NCI-H1092 (cell line): ENCODE measurements at places on chromosomes 11 and 22.

DNA sequence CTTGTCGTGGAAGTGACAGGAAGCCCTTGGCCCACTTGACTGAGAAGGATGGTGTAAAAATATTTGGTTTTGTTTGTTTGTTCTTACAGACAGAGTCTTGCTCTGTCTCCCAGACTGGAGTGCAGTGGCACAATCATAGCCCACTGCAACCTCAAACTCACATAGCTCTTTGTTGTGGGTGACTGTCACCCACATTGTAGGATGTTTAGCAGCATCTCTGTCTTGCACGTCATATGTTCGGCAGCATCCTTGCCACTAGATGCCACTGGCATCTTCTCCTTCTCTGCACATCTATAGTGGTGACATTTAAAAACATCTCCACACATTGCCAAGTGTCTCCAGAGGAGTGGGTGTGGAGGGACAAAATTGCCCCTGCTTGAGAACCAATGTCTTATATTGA lies 56.8 kb downstream of the PRR5L start:
- no peak for DNase-seq

GRCh38 chr11:78085972-78086371 lies 6.3 kb upstream of the NDUFC2 start:
- no peak for DNase-seq

- no peak for DNase-seq
These were observed 74.1 kb upstream of the CEP126 start for GRCh38 chr11:101840704-101841103.

DNA sequence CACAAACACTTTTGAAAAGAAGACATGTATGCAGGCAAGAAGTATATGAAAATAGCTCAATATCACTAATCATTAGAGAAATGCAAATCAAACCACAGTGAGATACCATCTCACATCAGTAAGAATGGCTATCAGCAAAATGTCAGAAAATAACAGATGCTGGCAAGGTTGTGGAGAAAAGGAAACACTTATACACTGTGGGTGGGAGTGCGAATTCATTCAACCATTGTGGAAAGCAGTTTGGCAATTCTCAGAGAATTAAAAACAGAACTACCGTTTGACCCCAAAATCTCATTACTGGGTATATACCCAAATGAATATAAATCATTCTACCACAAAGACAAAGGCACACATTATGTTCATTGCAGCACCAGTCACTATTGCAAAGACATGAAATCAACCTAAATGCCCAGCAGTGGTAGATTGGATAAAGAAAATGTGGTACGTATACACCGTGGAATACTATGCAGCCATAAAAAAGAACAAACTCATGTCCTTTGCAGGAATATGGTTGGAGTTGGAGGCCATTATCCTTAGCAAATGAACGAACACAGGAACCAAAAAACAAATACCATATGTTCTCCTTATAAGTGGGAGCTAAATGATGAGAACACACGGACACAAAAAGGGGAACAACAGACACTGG lies 18.5 kb downstream of the MMP13 start:
- no peak for DNase-seq

DNA sequence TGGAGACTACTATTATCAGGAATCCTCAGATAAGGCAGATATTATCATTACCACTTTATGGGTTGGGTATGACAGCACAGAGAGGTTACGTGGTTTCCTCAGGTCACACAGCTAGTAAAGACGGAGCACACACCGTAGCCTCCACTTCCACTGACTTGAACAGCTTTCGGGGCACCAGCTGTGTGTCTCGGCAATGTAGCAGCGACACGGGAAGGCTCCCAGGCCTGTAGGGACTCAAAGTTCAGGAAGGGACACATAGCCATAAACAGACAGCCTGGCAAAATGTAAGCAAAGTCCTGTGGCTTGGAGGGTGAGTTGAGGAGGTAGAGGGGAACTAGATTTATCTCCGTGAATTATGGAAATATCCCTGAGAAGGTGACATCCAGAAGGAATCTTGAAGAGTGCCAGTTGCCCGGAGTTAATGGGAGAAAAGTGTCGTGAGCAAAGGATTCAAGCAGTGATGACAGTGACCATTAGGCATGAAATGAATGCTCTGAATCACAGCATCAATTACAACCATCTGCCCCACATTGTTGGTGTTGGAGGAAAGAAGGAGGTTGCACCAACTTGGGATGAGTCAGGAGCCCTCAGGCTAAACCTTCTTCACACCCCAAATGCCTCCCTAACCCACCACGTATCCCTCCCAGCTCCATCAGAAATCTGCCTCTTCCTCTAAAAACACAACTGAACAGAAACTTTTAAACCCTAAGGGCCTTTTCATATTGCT lies 106.7 kb upstream of the ASPHD2 start:
- DNase-seq, result no peak

GRCh38 chr11:70720281-70720680 lies 322.0 kb downstream of the CTTN start:
- no peak for DNase-seq

- no peak for DNase-seq
These were observed 3.1 kb upstream of the TMEM218 start for GRCh38 chr11:125114518-125114917.

DNA sequence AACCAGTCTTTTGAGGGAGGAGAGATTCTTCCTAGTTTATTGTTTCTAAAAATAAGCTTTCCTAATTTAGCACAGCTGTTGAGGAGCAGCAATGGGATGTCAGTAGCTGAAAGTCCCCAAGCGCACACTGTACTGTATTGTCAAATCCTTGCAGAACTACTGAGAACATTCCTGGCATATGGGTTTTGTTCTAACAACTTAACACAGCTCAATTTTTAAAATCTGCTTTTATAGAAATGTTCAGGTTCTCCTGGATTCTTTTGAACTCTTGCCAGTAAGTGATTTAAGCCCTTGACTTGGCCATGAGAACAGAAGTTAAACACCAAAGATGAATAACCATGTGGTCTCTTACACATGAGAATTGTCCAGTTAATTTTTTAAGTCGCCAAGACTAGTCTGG lies 218.6 kb downstream of the FAT3 start:
- DNase-seq, result no peak

- no peak for DNase-seq
These were observed 30.5 kb upstream of the PPARA start for GRCh38 chr22:46119729-46120419.

DNA sequence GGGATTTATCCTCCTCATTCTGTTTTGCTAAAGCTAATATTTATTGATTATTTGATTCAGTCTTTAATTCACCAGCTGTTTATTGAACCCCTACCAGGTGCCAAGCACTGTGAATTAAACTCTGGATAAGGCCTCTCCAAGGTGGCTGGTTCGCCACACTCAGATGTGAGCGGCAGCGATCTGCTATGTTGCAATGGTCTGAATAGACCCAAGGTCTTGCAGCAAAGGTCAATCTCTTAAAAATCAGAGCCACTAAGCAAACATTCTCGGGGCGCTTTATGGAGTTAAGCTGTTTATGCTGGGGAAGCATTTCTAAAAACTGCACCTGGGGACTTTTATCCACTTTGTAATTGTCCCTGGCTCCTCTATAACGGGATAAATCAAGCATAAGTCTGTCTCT lies 10.5 kb upstream of the TSPAN18 start:
- no peak for DNase-seq

GRCh38 chr11:3824714-3825472 lies 15.9 kb downstream of the RHOG start:
- DNase-seq, result no peak

- no peak for DNase-seq
These were observed 26.2 kb downstream of the OR2AG2 start for GRCh38 chr11:6745465-6746015.

GRCh38 chr11:73295241-73295995 lies 12.7 kb upstream of the ARHGEF17 start:
- peak; percentile 67 for DNase-seq

GRCh38 chr11:63564056-63564774 lies 1.0 kb upstream of the PLAAT2 start:
- DNase-seq, result no peak

GRCh38 chr11:112583261-112583893 lies 322.7 kb upstream of the PLET1 start:
- DNase-seq, result no peak

DNA sequence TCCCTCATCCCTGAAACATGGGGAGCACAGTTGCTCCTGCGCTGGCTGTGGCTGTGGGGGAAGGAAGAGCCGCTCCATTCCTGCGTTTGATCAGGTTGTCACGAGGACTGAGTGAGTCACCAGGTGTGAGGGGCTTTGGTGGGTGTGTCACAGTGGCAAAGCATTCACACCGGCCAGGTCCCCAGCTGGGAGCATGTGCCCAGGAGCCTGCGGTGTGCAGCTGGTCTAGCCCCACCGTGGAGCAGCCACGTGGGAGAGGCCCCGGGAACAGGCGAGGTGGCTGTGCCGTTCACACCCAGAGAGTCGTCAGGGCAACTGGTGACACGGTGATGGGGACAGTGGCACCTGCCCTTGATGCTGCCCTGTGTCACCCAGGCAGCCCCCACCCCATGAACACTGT lies 47.6 kb upstream of the PPARA start:
- no peak for DNase-seq

DNA sequence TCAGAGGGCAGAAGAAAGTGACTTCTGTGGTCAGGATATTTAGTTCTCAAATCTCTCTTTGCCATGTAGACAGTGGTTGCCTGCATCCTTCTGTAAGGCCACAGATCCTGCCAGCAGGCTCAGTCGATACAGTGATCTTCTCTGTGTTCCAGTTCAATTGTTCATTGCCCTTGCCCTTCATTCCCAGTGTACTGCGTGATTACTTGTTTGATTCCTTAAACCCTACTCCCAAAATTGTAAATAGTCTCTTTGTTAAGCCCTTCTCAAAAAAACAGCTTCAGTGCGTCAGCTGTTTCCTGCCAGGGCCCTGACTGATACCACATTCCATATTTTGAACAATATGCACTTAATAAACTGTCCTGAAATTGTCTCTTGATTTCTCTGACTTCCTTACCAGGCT lies 9.3 kb upstream of the TYR start:
- no peak for DNase-seq

DNA sequence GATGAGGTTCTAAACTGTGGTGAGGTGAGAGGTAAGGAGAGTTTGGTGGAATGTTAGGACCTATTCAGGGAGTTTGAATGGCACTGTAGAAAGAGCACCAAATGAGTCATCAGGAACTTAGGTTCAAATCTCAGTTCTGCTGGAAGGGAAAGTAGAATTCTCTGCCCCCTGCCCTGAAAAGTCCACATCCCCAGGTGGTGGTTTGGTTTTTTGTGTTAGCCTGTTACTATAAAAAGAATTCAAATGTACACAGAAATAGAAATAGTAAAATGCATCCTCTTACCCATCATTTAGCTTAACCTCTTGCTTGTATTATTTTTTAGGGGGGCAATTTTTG lies 20.2 kb downstream of the PPFIBP2 start:
- no peak for DNase-seq

DNA sequence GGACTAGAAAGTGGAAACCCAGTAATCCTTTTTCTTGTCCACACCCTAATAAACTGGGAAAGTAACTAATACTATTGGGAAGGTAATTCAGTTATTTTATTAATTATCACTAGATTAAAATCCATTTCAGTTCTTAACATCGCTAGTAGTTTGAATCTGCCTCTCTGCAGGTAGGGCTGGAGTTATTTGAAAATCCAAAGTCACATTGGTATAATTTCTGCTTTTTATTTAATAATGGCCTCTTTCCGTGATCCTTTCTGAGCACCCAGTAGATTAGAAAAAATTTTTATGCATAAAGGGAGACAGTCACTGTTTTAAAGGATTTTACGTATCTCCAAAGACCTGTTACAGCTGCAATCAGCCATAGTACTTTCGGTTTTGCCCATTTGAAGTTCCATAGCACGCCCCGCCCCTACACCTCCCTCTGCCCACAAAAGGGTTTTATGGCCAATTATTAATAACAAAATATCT lies 605 bp upstream of the COPB1 start:
- no peak for DNase-seq

- DNase-seq, result no peak
These were observed 485.0 kb upstream of the KIRREL3 start for GRCh38 chr11:127485541-127485940.

DNA sequence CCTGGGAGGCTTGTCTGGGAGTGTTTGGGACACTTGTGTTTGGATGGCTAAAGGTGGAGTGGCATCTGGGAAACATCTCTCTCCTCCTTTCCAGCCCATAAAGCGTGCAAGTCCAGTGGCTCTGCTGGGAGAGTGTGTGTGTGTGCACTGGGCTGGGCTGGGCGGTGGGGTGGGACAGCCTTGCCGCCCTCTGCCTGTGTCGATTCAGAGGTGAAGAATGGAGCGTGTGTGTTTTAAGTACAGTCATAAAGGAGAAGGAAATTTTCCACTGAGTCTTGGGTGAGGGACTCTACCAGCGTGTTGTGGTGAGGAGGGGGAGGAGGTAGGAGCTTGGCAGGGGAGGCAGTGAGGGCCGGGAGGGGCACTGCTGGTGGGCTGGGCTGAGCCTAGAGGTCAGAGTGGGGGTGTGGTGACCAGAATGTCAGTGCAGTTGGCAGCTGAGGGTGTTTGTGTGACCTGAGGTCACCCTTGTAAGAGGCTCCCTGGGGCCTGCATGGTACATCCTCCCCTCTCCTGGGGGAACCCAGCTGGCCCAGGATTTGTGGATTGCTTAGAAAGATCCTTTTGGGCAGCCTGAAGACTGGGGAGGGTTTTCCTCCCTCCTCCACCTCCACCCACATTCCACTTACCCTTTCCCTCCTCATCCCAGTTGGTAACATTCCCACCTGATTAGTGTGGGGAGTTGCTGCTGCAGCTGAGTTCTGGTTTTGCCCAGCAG lies 1.7 kb downstream of the TIMP3 start:
- DNase-seq, result no peak

DNA sequence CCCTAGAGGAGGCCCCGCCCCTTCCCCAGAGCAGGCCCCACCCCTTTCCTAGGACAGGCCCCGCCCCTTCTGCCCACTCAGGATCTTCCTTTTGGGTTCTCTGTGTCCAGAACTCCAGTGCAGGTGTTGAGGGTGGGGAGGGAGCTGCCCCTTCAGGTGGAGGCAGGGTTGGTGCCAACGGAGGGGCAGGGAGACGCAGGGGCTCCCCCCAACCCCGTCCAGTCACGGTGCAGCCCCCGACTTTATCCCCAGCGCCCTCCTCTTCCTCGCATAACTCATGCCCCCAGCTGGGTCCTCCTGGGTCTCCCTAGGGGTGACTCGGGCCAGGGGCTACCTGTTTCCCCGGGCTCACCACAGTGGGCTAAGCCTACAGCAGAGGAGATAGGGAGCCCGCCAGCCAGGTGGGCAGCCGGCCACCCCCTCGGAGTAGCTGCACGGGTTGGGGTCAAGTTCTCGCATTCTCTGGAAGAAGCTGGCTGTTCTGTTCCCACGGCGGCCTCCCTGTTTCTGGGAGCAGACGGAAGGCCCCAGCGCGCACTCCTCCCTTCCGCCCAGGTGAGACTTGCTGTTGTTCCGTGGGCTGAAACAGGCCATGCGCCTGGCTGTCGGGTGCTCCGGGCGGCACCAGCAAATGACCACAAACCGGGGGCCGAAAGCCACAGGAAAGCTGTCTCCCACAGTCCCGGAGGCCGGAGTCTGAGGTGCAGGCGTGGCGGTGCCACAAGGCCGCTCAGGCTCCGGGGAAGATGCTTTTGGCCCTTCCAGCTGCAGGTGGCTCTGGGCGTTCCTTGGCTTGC lies 38.9 kb downstream of the MUC2 start:
- DNase-seq, result no peak

GRCh38 chr11:134244593-134244992 lies 8.6 kb downstream of the THYN1 start:
- DNase-seq, result no peak

- DNase-seq, result no peak
These were observed 53.8 kb upstream of the THY1 start for GRCh38 chr11:119476666-119477331.

- DNase-seq, result no peak
These were observed 67.5 kb downstream of the ARFGAP2 start for GRCh38 chr11:47109051-47109726.

GRCh38 chr11:2265396-2265795 lies 5.0 kb downstream of the ASCL2 start:
- DNase-seq, result no peak

- DNase-seq, result peak; percentile 51
These were observed 1060.1 kb downstream of the NTM start for GRCh38 chr11:132430429-132431062.
